Coronary artery (tissue), 2 donors: ENCODE measurements at places on chromosomes 16 and 17.

GRCh38 chr16:78629173-78629572 is 529.7 kb downstream of the WWOX start:
- DNase-seq: no peak

DNA sequence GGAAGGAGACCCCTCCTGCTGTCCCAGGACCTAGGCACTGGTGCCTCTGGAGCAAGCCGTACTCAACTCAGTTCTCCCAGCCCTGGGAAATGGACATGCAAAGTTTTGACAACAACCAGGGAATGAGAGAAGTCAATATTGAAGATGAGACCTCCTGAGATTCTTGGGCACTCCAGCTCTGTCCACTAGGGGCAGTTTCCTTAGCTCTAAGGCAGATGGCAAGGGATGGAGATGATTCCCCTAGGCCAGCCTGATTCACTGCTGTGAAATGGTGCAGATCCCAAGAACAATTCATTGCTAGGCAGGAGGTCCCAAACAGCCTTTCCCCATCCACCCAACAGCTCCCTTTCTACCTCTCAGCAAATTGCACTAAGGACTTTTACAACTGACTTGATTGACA is 20.5 kb upstream of the SDR42E2 start:
- DNase-seq: no peak

GRCh38 chr16:16166949-16167348 is 56.3 kb downstream of the ABCC6 start:
- DNase-seq: no peak

DNA sequence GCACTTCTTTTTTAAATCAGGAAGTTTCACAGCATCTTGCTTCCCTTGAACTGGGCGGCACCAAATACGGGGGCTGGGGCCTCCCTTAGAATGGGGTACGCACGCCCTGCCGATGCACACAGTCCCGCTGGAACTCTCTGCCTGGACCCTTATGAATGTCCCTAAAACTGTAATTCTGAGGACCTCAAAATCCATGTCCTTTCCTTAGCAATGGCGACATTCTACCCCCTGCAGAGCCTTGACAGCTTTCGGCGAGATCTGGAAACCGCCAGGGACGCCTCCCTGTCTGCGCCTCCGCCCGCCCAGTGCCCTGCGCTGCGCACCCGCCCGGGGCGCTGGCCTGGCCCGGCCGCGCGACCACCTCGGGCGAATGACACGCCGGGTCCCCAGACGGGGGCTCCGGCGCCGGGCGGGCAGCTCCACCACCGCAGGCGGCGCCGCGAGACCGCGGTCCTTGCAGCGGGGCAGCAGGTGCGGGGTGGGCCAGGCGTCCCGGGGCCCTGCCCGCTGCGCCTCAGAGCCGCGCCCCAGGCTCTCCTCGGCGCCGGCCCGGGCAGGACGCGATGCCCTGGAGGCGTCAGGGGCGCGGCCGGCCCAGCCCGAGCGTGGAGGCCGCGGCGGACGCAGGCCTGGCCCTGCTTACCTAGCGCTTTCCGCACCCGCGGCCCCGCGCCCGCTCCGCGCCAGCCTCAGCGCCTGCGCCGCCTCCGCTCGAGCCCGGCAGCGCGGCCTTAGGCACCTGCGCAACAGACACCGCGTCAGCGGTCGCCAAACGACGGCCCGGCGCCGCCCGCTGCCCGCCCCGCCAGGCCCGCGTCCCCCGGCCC is 548 bp downstream of the HAGH start:
- DNase-seq: no peak

DNA sequence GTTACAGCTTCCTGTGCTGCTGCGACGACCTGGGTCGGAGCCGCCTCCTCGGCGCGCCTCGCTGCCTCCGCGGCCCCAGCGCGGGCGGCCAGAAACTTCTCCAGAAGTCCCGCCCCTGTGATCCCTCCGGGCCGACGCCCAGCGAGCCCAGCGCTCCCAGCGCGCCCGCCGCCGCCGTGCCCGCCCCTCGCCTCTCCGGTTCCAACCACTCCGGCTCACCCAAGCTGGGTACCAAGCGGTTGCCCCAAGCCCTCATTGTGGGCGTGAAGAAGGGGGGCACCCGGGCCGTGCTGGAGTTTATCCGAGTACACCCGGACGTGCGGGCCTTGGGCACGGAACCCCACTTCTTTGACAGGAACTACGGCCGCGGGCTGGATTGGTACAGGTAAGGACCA is 746 bp downstream of the HS3ST2 start:
- DNase-seq: no peak

- DNase-seq: no peak
Observed at GRCh38 chr17:47252766-47253512, 688 bp upstream of the ITGB3 start.

GRCh38 chr16:1929105-1929504 is 10.9 kb upstream of the HS3ST6 start:
- DNase-seq: no peak

GRCh38 chr17:74290340-74290739 is 16.3 kb downstream of the DNAI2 start:
- DNase-seq: no peak

DNA sequence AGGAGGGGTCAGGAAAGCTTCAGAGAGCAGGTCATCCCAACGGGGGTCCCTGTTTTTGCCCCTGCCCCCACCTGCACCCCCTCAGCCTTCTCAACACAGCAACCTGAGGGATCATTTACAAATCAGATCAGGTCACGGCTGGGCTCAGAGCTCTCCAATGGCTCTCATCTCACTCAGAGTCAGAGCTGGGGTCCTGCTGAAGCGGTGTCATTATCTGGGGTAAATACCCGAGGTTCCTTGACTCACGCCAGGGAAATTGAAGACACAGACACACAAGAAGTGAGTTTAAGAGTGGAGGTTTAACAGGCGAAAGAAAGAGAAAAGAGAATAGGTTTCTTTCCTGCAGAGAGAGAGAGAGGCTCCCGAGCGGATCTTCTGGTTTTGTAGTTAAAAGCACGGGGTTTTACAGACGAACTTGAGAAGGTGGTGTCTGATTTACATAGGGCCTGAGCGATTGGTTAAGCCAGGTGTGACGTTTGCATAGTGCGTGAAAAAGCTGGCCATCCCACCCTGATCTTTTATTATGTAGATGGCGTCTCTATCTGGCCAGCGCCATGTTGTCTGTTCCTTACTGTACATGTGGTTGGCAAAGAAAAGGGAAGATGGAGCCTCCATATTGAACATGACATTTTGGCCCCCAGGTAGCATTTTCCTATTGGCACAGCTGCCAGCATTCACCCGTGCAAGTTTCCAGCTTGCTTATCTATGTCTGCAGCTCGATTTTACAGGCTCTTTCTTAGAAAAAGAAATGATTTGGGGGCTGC is 51.4 kb downstream of the WSB1 start:
- no peak for DNase-seq

GRCh38 chr17:77544347-77545110 is 403.8 kb downstream of the SEC14L1 start:
- no peak for DNase-seq

- no peak for DNase-seq
Observed at GRCh38 chr17:57124053-57124452, 39.0 kb downstream of the AKAP1 start.

DNA sequence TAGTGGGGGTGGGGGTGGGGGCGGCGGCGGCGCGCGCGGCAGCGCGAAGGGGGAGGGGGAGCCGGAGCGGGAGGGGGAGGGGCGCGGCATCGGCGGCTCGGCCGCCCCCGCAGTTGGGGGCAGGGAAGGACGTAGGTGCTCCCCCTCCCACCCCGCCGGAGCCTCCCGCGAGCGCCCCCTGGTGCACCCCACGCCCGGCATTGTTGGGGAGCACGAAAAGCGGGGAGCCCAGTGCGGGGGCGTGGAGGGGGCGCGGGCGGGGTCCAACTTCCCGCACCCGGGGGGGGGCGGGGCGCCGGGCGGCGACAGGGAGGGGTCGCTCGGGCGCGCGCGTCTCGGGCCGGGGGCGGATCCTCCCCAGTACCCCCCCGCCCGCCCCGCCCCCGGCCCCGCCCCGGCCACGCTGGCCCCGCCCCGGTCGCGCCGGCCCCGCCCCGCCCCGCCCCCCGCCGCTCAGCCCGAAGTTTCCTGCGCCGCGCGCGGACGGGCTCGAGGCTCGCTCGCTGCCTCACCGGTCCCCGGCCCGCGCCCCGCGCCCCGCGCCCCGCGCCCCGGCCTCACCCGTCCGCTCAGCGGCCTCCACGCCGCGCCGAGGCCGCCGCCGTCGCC is at the start of gene CACNA1H:
Gene CACNA1H (plus strand): TSS at position 456 of the 609 bp plus-strand sequence. CDS start 632 bp downstream, outside the sequence.
- no peak for DNase-seq

- DNase-seq: no peak
Observed at GRCh38 chr17:80936723-80937122, 54.9 kb upstream of the CHMP6 start.

GRCh38 chr17:59892924-59893675 is at the start of the genes RPS6KB1 and TUBD1:
RPS6KB1 (plus strand) TSS chr17:59893121; CDS start chr17:59893185, 64 bp downstream.
TUBD1 (minus strand) TSS chr17:59892943; CDS start chr17:59891002, 1,941 bp downstream.
- peak; percentile 98 for DNase-seq

- no peak for DNase-seq
Observed at GRCh38 chr17:61338000-61338798, 61.4 kb upstream of the TBX2 start.

DNA sequence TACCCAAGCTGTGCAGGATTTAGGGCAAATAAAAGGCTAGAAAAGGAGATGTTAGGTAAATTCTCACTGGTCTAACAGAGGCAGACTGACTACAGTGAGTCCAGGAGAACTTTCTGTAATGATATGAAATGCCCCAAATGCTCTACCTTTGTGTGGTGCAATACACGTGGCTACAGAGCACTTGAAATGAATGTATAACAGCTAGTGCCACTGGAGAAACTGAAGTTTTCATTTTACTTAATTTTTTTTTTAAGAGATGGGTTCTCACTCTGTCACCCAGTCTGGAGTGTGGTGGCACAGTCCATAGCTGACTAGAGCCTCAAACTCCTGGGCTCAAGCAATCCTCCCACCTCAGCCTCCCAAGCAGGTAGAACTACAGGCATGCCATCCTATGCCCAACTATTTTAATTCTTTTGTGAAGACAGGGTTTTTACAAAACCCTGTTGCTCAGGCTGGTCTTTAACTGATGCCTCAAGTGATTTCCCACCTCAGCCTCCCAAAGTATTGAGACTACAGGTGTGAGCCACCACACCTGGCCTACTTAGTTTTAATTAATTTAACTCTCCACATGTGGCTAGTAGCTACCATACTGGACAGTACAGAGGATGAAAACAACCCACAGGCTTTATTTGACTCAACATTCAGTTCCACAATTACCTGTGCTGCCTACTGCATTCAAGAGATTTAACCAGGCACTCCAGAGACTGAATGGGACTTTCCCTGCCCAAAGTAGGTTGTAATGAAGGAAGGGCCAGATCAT is 84.8 kb upstream of the PLEKHM1 start:
- no peak for DNase-seq

DNA sequence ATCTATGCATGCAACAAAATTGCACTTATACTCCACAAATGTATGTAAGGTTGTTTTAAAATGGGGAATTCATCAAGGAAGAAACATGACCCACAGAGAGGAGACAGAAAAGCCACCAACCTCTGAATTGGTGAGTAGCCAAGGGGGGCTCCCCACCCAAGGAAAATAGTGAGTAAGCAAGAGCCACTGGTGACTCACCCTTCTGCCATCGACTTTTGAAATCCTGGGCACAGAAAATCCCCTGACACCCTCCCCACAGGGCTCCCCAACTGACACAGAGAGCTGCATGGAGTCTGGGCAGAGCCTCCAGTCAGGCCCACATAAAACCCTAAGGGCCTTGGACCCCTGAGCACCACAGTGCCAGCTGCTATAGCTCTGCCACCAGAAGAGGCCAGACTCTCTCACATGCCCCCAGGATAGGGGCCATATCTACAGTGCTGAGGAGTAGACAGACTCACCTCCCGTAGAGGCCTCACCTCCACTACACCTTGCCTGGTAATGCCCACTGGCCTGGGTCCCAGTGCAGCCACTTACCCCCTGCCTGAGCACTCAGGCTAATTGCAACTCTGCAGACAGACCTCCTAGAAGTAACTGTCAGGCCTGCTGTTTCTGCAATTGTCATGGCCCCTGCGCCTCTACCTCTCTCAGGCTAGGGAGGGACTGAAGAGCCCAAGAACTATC is 244.7 kb upstream of the WSB1 start:
- no peak for DNase-seq

DNA sequence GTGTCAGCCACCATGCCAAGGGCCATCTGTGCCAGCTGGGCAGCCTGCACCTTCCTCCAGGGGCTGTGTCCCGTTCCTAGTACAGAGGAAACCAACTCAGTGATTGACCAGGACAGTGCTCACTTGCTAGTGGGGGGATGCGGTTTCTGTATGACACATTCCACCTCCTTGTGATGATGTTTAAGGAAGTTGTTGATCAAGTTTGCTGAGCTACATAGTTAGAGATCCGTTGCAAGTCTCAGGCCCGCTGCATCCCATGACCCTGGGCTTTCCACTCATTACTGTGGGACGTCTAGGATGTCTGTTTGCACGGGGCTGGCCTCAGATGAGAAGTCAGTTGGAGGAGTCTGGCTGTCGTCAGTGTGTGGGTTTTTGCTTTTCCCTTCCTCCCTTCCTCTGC is 33.6 kb downstream of the RNF213 start:
- DNase-seq: no peak

DNA sequence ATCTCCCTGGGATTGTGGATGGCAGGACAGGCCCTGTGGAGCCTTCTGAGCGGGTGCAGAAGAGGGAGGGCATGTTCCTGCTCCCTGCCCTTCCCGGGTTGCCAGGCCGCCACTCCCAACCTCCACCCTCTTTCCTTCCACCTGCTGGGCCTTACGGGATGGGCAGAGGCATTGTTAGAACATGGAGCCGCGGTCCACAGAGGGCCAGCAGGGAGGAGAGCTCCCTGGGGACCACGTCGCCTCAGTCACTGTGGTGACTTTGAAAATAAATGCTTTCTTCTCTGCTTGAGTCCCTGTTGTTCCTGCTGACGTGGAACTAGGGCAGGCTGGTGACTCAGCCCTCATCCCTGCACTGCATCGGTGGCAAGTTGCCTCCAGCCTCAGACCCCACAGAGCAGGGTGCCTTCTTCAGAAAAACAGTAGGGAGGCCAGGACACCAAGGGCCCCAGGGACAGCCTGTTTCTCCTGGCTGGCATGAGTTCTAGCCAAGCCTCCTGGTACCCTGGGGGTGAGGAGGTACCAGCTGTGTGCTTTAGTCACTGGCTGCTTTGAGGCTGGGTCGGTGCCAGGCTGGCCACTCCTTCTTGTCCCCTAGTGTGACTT is 224.9 kb downstream of the SEC14L1 start:
- DNase-seq: peak; percentile 96

GRCh38 chr16:86917471-86918365 is 339.4 kb downstream of the FOXL1 start:
- no peak for DNase-seq

DNA sequence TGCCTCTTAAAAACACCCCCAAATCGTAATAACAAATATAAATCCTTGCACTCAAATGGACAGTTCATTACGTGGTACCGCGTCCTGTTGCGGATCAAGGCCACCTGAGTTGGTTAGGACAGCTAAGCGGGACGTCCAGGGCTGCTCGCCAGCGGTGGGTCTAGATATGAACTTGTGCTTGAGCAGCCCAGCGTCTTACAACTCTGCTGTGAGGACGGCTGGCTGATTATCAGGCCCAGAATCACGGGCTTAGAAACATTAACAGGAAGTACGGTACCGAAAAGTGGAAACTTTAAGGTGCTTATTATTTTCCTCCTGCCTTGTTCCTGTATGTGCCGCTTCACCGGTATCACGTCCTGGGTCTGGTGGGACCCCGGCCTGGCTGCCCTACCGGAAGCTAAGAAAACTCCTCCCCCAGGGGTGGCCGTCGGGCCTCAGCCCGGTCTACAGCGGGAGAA is 832 bp upstream of the SRRM2 start:
- DNase-seq: no peak
